NCI-H1930 (cell line): ENCODE measurements at places on chromosomes 1 and 21.
A peak's percentile ranks its signal among the peaks of the same experiment; 100 is the strongest.

GRCh38 chr1:160251687-160252526, 10.4 kb downstream of the DCAF8 start:
- DNase-seq, result peak; percentile 51

DNA sequence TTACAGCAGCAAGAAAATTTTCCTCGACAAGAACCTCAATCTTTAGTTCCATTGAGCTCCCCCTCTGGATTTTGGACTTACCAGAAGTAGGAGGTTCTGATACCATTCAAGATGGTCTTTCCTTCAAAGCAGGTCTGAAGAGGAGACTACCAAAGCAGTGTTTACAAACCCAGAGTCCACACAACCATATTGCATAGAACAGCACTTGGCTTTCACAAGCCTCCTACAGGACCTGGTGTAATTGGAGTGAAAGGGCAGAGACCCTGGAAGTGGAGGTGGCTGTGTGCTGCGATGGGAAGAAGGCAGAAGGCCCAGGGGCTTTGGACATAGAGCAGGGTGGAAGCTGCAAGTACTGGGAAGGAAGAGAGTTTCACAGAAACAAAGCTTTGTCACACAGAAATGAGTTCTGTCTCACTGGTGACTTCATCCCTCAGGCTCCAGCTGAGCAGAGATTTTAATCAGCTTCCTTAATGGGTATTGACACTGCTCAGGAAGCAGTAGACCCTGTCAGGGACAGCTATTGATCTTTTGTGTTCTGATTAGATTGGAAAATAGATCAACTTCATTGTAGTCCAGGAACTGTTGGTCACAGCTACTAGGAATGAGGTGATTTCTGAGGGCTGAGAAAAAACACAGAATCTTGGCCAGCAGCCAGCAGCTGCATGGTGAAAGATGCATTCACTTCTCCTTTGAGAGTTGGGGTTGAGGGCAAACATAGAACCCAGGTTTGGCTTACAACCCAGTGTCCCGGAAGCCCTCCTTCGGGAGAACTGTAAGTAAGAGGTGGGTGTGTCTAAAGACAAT, 124.0 kb downstream of the SYT2 start:
- DNase-seq, result no peak

GRCh38 chr1:172125812-172126430, 284.6 kb downstream of the DNM3 start:
- no peak for DNase-seq

- DNase-seq, result no peak
Measured at GRCh38 chr1:156503698-156504437, 3.3 kb upstream of the MEF2D start.

- DNase-seq, result no peak
Measured at GRCh38 chr1:90605070-90605469, 112.0 kb downstream of the BARHL2 start.

DNA sequence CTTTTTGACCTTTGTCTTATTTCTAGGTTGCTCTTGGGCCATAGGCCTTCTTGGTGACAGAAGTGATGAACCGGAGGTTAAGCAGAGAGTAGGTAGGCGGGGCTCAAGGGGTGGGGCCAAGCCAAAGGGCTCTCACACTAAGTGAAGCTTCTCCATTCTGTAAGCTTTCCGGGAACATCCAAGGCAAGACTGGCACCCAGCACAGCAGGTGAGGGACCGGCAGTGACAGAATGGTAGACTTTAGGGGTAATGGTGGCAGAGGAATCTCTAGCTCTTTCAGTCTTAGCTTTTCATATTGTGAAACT, at the start of gene TNFAIP8L2:
TNFAIP8L2 (plus strand) TSS at position 135 of the 305 bp plus-strand sequence. CDS start 2,049 bp downstream, outside the sequence.
- no peak for DNase-seq

- DNase-seq, result no peak
Measured at GRCh38 chr1:248183996-248184395, 9.4 kb downstream of the OR2M2 start.

DNA sequence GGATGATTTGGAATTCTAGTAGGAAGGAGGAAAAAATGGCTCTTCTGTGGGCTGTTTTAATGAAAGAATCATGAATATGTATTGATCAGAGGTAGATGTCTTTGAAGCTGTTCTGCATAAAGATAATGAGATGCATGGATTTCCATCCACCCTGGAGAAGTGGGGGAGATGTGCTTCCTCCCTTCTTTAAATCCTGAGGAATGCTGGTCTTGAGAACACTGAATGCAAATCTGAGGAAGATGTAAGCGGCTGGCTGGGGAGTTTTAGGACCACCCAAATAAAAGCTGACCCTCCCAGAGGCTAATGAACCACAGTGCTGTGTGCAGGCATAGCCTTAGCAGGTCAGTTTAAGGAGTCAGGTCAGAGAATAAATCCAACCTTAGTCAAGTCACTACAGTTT, 37.3 kb downstream of the ZMYND12 start:
- DNase-seq, result no peak

- DNase-seq, result no peak
Measured at GRCh38 chr21:26790296-26790695, 54.9 kb downstream of the ADAMTS1 start.

- DNase-seq, result no peak
Measured at GRCh38 chr1:38235705-38236104, 189.1 kb upstream of the POU3F1 start.

DNA sequence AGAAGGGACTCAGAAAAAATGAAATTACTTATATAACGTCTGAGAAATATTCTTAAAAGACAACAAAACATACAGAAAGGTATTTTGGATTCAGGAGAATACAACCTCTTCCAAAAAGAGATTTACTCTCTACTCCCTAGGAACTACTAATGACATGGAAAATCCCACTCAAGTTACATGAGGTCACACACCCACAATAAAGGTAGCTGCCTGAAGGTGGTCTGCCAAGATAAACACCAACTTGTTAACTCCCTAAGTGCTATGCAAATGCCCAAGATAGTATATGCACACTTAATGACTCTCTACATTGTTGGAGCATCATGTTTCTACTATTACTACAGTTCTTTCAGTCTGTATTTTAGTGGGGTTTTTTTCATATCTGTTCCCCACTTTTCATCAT, 26.5 kb downstream of the RERE start:
- no peak for DNase-seq

- DNase-seq, result no peak
Measured at GRCh38 chr1:5235355-5235899, 581.0 kb downstream of the AJAP1 start.

DNA sequence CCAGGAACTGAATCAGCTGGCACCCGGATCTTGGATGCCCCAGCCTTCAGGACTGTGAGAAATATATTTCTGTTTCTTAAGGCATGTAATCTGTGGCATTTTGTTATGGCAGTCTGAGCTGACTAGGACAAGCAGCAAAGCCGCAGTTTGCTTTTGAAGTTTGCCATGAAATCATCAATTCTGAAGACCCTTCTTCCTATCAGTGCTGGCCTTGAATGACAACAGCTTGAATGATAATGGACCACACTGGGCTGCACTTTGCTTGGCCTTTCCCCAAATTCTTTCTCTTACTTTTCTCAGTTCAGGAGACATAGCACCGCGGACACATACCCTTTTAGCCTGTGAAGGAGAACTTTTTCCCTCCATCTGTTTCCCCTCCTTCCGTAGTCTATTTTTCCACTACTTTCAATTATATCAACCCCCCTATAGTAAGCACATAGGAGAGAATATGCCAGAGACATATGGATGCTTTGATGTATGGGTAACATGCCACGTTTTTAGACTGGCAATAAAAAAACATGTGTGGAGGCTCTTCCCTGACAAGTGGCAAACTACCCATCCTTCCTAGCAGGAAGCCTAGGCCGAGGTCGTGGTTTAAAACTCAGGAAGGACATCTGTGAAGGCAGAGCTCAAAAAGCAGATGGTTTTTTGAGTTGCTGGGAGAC, 42.9 kb downstream of the HLX start:
- DNase-seq, result no peak

DNA sequence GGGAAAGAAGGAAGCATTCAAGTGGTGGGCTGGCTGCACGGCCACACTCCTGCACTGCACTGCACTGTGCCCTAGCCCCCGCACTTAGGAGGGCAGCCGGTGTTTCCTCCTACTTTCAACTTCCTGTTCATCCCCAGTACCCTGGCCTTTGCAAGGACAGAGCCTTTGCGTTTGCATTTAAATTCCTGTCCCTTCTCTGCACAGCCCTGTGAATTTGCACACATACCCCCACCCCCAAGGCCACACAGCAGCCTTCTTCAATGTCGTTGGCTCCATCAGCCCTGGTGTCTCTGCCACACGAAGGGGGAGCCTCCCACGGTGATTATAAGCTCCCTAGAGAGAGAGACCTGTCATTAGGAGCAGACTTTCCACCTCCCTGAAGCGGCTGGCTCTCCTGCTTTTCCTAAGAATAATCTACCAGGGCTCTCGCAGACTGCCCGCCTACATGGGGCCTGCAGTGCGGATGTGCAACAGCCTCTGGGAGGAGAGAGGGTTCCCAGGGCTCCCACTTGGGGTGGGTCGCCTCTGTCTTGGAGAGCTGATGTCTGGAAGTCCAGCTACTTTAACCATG, 13.2 kb upstream of the SLC45A3 start:
- no peak for DNase-seq

GRCh38 chr1:71196685-71197084, 115.8 kb upstream of the ZRANB2 start:
- no peak for DNase-seq

- no peak for DNase-seq
Measured at GRCh38 chr1:7888248-7889081, 35.6 kb upstream of the UTS2 start.
